ENCODE measurements at places on chromosomes 1 and 21.

GRCh38 chr1:230317823-230318819 lies 108.0 kb downstream of the PGBD5 start:
- DNase-seq = no peak

DNA sequence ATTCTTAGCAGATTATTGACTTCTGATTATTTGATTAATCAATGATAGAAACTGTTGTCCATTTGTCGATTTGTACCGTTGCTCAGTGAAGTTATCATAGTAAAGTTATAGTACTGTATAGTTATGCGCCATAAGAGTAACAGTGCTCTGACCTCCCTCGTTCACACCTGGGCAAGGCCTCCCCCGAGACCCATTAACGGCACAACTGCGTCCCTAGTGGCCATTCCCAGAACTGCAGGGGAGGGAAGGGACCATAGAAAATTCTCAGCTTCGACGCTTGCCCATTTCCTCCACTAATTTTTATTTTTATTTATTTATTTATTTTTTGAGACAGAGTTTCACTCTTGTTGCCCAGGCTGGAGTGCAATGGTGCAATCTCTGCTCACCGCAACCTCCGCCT lies 334.4 kb downstream of the DSCAM start:
- DNase-seq = no peak

DNA sequence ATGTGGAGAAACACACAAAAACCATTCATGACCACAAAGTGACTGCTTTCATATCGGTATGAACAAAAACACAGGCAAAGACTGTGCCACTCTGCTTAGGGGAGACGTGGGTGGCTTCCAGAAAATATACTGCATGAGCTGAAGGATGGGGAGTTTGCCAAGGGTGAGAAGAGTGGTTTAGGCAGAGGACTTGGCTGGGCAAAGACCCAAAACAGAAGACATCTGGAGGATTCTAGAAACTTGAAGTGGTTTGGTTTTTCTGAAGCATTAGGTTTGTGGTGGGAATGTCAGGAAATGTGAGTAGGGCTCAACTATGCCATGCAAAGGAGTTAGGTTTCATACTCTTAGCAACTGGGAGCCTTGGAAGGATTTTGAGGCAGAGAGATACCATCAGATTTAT lies 26.6 kb upstream of the DNM3 start:
- DNase-seq = no peak

DNA sequence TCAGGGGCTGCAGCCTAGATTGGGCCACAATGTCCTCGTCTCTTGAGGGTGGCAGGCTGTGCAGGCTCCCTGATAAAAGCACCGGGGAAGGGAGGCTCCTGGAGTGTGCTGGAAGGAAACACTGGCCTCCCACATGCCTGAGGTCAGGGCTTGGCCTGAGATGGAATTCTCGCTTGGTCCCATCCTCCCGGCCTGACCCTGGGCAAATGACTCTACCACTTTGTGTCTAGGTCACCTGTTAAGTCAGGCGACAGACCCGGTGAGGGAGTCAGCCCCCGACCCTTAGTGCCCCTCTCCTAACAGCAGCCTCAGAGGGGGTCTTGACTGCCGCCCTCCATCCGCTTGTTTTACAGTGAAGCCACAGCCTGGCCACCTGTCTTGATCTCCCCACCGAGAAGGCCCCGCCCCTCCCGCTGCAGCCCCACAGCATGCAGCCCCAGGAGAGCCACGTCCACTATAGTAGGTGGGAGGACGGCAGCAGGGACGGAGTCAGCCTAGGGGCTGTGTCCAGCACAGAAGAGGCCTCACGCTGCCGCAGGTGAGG lies 2.5 kb downstream of the SMIM1 start:
- DNase-seq = peak; percentile 83

DNA sequence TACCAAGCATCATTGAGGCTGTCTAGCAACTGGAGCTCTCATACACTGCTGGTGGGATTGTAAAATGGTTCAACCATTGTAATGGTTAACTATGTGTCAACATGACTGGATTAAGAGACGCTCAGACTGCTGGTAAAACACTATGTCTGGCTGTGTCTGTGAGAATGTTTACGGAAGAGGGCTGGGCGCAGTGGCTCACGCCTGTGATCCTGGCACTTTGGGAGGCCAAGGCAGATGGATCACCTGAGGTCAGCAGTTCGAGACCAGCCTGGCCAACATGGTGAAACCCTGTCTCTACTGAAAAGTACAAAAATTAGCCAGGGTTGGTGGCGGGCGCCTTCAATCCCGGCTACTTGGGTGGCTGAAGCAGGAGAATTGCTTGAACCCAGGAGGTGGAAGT lies 4.8 kb upstream of the FCRLA start:
- DNase-seq = no peak

- DNase-seq = no peak
Observed at GRCh38 chr1:200411406-200412257, 1.8 kb upstream of the ZNF281 start.

DNA sequence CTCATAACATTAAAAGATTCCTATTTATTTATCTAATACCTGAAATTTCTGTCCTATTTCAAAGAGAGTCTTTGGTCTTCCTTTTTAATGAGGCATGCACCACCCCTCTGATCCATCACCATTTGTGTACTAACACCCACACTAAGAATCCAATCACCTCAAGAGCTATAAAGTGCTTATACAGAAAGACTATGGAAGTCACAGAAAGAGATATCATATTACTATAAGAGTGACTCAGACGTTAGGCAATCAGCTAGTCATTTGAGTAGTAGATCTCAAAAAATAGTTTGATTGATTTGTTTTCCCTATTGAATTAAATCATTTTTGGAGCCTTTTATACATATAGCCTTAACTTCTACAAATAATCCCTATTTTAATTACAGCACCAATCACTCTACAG lies 46.1 kb downstream of the NME7 start:
- no peak for DNase-seq

DNA sequence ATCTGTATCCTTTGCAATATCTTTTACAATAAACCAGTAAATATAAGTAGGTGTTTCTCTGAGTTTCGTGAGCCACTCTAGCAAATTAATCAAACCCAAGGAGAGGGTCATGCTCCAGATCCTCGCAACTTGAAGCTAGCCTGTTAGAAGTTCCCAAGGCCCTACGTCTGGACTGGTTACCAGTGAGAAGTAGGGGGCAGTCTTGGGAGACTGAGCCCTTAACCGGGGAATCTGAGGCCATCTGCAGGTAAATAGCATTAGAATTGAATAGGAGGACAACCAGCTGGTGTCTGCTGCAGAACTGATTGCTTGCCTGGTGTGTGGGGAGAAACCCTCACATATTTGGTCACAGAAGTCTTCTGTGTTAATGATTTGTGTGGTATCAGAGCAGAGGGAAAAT lies 190.5 kb downstream of the RYR2 start:
- no peak for DNase-seq

- no peak for DNase-seq
Observed at GRCh38 chr1:91535441-91535840, 34.8 kb downstream of the CDC7 start.

DNA sequence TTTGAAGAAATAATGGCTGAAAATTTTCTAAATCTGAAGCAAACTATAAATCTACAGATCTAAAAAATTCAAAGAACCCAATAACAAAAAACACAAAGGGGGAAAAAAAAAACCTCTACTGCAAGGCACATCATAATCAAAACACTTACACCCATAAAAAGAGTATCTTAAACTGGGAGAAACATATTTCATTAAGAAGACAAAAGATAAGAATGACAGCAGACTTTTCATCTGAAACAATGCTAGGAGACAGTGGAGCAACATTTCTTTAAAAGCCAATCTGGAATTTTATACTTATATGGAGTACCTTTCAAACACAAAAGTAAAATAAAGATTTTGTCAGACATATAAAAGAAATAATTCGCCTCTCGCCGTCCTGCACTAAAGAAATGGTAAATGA lies 49.1 kb downstream of the COP1 start:
- DNase-seq = no peak

DNA sequence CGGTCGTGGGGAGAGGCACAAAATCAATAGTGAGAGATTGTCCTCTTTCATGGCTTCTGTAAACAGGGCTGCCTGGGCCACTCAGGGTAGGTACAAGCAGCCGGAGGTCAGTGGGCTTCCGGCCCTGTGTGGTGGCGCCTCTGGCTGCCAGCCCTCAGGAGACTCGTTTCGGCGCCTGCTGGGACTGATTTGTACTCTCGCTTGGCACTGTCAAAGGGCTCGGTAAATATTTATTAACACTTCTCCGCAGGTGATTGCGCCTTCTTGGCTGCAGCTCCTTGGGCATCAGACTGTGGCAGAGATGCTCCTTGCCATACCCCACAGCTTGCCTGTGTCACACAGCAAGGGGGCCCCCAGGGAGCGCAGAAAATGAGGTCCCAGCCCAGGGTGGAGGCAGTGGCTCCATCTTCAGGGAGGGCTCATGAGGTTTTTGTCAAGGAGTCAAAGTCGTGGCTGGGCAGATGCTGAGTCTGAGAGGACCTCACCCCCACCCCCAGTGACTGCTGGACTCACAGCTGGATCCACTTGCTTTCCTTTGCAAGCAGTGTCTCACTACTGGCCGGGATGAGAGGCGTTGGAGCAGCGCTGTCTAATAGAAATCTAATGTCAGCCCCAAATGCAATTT lies 262.5 kb downstream of the GRIK3 start:
- DNase-seq = no peak

DNA sequence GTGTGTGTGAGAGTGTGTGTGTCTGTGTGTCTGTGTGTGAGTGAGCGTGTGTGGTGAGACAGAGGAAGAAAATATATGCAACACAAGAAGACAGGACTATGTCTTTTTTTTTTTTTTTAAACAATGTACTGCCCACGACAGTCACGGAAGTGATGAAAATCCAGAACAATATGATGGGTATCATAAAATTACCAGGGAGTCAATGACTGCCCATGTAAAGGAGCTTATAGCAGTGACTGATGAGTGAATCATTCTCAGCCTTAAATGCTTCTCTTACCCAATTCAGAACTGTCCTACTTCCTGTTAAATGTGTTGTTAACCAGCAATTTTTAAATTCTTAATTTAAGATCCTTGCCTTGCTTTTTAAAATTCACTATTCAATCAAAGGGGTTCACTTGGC lies 46.6 kb downstream of the RGS7 start:
- no peak for DNase-seq

DNA sequence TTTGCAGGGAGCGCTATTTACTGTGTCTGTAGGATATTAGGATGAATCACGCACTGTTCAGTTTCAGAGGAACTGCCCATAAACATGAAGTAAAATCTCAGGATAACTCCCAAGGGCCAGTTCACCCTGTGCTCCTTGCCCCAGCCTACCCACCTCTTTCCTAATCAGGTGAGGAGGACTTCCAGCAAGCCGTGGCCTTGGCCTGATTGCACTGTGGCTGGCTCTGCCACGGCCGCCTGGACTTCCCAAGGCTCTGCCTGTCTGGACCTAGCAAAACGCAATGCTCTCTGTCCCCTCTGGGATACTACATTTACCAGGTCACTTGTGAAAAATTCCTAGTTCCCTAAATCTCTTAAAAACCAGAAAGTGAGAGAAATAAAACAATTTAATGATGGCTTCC lies 7.4 kb upstream of the ASCL5 start:
- no peak for DNase-seq

GRCh38 chr1:202645097-202645476 lies 65.2 kb downstream of the SYT2 start:
- DNase-seq = no peak

GRCh38 chr1:184427722-184428121 lies 40.9 kb downstream of the C1orf21 start:
- no peak for DNase-seq

- DNase-seq = no peak
Observed at GRCh38 chr1:228454238-228454637, 32.9 kb upstream of the RNF187 start.

GRCh38 chr1:181135437-181135731 lies 46.9 kb downstream of the IER5 start:
- no peak for DNase-seq

GRCh38 chr21:37622755-37623154 lies 256.2 kb downstream of the DYRK1A start:
- no peak for DNase-seq

GRCh38 chr1:41939194-41939593 lies 20.5 kb upstream of the HIVEP3 start:
- no peak for DNase-seq

DNA sequence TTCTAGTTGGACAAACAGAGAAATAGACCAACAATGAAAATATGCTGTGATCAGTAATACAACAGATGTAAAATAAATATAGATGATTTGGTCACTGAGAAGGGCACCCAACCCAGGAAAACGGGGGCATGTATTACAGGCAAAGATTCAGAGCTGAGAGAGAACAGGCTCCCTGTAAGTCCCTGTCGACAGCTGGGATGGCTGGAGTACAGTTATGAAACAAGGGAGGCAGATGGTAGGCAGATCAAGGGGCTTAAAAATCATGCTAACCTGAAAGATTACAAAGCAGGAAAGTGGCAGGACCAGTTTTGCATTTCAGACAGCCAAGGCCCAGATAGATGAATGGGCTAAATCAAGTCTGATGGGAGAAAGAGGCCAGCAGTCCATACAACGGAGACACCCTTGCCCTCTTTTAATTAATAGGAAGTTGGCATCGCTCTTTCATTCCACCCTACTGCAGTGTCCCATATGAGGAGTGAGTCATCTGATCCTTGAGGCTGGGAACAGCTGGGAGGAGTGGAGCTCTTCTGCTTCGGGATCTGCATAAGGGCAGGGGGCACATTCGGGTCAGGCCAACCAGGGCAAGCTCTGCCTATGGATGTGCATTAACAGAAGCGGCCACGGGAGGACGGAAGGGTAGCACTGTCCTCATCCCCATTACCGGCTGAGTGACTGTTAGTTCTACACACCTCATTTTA lies 171.1 kb downstream of the DAB1 start:
- no peak for DNase-seq

DNA sequence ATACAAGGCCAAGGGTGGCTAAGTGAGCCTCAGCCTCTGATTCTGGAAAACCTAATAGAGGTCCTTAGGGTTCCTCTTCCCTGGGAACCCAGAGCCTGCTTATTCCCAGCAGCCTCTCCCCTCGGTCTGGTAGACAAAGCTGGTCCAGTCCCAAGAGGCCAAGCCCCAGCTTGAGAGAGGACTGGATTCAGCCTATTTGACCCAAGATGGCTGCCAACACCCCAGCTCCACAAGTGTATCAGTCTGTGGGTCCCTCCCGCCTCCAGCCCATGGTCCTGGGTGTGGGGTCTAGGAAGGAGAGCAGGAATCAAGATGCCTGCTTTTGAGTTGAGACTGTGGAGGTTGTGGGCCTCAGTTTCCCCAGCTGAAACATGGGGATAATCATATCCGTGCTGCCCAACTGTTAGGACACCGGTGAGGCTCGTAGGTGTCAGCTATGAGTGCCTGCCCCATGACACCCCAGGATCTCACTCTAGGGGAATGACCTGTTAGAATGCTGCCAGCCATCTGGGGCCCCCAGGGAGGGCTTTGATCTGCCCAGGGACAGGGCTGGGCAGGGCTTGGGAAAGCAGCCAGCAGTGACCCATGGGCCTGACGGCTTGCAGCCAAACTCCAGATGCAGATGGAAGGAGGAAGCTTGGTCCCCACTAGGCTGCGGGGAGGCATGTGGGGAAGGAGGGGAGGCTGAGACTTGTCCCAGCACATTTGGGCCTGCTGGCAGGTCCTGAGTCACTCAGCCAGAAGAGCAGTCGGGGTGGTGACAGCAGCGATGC lies 45.4 kb downstream of the NUAK2 start:
- no peak for DNase-seq
